ENCODE measurements at places on chromosomes 1 and 21.
A peak's percentile ranks its signal among the peaks of the same experiment; 100 is the strongest.

DNA sequence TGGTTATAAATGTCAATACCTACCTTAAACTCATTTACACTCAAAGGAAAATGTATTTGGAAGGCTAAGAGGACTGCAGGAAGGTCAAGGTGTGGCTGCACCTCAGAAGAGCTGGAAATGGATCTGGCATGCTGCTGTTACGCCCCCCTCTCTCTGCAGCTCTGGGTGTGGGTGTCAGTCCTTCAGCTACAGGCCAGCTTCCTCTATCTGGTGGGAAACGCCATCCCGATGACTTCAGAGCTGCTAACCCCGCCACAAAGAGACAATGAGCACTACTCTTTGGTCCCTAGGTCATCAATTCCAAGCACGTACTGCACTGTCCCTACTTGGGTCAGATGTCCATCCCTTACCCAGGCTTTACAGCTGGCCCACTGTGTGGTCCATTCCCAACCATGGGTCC, 74.2 kb downstream of the TEX35 start:
- no peak for DNase-seq

- DNase-seq: peak; percentile 37
These were observed at the start of gene VAV3 for GRCh38 chr1:107965110-107965991. Gene VAV3, minus strand, starts transcription at chr1:107965180. Its CDS starts 311 bp downstream, at chr1:107964869.

DNA sequence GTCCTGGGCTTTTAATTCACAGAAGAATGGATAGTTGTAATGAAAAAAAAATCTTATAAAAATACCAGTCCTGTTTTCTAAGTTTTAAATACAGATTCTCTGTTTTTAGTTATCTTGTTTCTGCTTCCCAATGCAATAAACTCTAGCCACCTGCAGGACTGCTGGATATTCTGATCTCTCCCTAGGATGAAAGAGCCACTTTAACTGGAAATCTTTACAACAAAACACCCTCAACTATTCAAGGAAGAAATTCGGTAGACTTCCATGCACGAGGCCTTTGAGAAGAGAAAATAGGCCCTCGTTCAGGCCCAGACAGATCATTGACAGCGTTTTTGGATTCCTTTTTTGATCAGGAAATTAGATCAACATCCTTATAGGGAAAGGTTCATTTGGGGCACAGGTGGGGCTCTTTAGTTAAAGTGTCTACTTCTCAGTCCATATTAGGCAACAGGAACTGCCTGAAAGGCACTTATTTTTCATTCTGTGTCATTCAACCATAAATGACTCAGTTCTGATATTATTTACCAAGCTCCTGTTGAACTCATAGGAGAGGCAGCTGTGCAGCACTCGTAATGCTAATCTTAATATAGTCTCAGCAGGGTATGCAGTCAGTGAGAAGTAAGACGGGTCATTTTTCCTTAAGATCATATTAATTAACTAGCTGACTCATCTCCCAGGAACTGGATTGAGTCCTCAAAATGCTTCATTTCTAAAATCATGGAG, 71.1 kb upstream of the ERRFI1 start:
- peak; percentile 1 for DNase-seq

GRCh38 chr1:83746234-83746633, 252.7 kb downstream of the TTLL7 start:
- no peak for DNase-seq

DNA sequence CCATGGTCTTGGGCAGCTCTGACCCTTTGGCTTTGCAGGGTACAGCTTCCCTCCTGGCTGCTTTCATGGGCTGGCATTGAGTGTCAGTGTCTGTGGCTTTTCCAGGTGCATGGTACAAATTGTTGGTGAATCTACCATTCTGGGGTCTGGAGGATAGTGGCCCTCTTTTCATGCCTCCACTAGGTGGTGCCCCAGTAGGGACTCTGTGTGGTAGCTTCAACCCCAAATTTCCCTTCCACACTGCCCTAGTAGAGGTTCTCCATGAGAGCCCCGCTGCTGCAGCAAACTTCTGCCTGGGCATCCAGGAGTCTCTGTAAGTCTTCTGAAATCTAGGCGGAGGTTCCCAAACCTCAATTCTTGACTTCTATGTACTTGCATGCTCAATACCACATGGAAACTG, 494.5 kb upstream of the LRRC7 start:
- DNase-seq: no peak

- DNase-seq: no peak
These were observed 30.1 kb upstream of the TRIM62 start for GRCh38 chr1:33211972-33212371.

- DNase-seq: no peak
These were observed 24.6 kb downstream of the NTPCR start for GRCh38 chr1:232974971-232975370.

Measured in CD4-positive, alpha-beta T cell treated with Interleukin-6 at 100 ng/mL for 8 hours (primary cell).